ENCODE measurements at places on chromosomes 3 and 15.
A peak's percentile ranks its signal among the peaks of the same experiment; 100 is the strongest.

DNA sequence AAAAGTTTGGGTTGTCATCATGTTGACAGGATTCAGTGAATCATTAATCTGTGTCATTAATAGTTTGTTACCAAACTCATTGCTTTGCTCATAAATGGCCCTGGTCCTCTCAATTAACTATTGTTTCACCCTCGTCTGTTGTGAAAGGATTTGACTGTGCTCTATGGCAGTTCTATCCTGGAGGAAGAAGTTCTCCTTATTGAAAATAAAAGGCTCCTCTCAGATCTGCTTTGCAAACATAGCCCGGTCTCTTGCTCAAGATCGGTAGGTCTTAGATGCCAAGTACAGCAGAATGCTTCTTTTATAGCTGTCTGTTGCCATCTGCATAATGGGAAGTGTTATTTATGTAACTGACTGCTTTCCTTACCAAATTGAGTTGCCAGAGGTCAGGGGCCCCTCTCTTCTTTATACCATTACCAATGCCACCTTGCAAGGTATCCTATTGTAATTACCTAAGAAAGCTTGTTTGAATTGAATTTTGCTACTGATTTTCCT is 146.5 kb downstream of the EBLN2 start:
- no peak for DNase-seq

DNA sequence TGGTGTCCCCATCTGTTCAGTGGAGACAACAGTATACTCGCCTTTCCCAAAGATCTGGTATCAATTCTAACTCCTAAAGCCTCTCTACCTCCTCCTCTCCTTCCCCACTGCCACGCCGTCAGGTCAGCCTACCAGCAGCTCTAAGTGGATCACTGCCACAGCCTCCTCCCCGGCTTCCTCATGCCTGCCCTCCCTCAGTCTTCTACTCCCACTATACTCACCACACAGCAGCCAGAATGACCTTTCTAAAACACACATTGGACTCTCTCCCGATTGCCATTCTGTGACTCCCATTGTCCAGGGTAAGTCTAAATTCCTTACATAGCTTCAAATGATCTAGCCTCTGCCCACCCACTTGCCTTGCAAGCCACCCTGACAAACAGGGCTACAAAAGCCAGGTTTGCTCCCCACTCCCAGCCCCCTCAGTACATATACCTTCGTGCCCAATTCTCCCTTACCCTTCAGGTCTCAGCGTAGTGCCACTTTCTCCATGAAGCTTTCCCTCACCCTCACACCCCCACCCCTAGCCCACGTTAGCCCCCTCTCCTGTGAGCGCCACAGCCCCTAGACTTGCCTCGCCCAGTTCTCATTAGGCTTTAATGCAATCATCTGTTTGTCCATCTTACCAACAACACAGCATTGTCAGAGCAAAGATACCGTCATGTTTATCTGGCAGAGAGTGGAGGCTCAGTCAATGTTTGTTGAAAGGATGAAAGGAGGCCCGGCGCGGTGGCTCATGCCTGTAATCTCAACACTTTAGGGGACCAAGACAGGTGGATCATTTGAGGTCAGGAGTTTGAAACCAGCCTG is 9.5 kb upstream of the SEMA7A start:
- DNase-seq, result no peak

DNA sequence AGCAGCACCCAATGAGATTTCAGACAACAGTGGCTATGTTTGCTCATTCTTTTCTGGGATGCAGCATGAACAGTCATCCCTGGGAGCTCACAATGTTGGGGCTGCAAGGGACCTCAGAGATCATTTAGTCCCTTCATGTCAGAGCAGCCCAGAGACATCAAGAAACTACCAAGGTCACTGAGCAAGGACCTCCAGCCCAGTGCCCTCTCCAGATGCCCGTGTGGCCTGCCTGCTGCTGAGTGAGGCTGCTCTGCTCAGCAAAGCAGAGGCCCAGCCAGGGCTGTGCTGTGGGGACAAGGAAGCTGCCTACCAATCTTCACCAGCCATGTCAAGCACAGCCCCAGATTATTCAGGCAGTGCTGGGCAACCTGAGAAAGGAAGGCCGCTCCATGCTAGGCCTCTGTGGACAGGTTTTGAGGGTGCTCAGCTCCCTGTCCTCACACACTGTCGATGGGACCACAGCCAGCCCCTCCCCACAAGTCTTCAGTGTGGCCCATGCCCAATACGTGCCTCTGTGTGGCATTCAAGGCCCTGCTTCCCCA is 99.7 kb downstream of the DAPK2 start:
- DNase-seq, result no peak

DNA sequence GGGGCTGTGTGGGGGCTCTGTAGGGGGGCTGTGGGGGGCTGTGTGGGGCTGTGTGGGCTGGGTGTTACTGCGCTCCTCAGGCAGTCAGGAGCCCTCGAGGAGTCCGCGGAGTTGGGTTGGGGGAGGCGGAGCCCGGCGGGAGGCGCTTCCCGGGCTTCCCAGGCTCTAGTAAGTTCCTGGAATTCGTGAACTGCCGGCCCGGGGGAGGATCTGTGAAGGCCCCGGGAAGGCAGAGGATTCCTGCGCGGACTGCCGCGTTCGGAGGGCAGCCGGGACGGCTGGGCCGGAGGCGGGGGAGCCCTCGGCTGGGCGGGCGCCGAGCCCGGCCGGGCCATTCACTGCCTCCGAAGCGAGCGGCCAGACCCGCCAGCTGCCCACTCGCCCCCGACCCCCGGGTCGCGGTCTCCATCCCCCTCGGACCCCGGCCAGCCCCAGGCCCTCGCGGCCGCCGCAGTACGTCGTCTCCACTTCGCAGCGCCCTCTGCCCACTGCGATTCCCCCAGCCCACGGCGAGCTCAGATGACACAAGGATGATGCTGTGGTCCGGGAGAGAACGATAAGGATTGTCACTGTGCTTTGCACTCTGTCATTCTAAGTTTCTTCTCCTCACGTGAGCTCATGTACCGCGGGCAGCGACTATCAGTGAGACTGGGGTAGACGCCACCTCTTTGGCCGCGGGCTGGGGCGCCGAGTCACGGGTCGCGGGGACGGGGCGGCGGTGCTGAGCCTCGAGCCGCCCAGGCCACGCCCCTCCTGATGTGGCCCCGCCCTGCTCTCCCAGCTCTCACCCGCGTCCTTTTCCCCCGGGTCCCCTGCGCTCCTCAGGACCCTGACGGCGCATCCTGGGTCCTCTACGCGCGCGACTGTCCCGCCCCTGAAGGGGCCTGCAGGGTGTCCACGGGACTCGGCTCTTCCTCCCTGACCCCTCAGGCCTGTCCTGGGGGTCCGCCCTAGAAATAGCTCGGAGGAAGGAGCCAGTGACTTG is 65.3 kb downstream of the KLF13 start:
- peak; percentile 65 for DNase-seq

DNA sequence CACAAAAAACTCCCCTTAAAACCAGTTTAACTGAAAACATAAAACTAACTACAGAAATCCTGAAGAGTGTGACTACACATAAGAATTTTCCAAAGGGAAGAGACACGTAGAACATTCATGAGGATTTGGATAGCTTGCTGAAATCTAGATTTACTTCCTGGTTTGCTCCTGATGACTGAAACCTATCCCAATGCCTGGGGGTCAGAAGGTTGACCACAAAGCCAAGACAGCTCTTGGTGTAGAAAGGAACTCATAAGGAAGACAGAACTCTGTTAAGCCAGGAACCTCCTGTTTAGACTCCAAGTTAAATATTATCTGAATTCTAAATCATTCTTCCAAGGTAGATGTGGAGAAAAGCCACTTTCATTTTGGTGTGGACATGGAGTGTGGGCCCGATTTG is 92.8 kb downstream of the TFG start:
- DNase-seq, result no peak

DNA sequence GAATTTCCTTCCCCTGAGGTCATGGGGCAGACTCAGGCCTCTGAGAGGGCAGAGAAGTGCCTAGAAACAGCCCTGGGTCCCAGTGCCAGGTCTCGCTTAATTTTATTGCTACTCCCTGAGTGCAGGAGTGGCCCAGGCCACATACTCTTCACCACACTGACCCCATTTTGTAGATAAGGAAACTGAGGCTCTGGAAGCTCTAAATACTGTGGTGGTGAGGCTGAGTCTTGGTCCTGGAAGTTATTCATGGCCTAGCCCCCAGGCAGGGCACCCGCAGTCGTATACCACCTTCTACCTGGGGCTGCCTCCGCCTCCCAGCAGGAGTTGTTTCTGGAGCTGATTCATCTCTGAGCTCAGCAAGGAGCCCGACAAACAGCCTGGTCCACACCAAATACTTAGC is 9.8 kb downstream of the ATP2B2 start:
- DNase-seq, result no peak

DNA sequence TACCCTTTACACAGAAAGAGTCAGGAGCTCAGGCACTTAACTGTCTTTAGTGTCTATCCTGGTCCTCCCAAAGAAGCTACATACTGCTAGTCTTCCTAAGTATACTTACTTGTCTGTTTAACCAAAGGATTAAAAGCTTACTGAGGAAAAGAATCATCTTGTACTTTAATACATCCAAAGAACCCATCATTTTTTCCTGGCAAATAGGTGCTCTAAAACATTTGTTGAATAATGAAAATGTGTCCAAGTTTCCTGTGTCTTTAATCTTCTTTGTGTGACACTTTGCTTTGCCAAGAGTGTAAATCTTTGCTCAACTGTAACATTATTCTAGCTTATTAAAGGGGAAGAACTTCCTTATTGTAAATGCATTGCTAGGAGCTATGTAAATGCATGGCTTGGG is 519.2 kb downstream of the OTOL1 start:
- no peak for DNase-seq

DNA sequence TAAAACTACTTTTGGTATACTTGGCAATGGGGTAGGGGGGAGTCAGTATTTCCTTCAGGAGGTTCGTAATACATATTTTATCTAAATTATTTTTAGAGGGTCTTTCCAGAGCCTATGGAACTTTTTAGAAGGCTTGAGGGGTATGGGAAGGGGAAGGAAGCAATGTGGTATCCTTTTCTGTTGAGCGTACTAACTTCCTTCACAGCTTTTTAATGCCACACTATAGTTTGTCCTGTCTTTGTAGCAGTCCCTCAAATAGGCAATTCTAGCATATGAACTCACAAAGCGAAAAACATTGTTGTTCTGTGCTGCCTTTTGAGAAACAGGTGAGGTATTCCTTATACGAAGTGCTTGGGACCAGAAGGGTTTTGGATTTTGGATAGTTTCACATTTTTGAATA is 22.3 kb upstream of the P2RY13 start:
- no peak for DNase-seq

DNA sequence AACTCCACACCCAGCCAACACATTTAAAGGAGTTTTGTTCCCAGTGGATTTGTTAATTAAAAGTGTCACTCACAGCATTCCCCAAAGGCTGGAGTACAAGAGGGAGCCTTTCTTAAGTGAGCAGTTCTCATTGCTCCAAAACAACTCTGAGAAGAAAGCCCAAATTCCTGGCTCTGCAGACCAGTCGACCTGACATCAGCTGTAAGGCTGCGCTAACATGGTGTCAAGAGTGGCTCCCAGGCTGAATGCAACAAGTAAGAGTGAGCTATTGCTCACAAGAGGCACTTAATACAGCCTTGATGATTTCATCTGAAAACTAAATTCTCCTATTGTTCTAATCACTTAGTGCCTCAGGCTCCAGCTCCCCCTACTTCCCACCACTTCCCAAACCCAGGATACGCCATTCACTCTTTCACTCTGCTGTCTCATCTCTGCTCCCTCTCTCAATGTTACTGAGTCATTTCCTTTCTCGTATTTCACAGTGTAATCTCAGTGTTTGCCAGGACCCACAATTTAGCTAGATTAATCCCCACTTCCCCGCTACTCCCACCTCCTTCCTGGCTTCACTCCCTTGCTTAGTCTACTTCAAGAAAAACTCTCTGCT is 81.8 kb downstream of the WWTR1 start:
- DNase-seq, result no peak

DNA sequence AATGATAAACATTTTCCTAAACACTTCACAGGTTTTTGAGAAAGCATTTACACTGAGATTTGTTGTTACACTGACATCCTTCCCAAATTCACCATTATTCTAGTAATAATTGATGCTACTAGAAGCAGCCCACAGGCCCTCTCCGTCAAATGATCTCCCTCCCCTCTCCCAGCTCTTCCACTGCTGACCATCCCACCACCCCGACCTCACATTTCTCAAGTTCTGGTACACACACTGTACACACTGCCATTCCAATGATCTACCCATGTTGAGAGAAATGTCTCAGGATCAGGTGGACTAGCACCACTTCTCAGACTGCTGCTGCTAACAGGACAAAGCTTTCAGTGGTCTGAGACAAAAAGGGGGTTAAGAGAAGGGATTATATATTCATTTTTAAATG is 3.5 kb downstream of the TBC1D5 start:
- DNase-seq, result no peak

DNA sequence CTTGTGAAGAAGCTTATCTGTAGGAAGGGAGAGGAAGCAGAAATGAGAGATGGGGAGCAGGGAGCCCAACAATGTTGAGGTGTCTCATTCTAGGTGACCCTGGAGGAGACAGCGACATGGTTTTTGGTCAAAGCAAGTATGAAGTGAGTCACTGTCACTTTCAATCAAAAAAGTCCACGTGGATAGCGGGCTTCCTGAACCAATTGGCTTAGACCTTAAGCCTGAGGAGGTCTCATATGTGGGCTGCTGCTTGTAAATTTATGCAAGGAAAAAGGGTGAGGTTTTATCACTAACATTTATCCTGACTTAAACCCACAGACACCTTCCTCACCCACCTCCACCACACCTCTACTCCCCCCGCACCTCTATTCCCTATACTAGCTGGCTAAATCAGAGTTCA is 22.7 kb downstream of the CLDN11 start:
- DNase-seq, result no peak

DNA sequence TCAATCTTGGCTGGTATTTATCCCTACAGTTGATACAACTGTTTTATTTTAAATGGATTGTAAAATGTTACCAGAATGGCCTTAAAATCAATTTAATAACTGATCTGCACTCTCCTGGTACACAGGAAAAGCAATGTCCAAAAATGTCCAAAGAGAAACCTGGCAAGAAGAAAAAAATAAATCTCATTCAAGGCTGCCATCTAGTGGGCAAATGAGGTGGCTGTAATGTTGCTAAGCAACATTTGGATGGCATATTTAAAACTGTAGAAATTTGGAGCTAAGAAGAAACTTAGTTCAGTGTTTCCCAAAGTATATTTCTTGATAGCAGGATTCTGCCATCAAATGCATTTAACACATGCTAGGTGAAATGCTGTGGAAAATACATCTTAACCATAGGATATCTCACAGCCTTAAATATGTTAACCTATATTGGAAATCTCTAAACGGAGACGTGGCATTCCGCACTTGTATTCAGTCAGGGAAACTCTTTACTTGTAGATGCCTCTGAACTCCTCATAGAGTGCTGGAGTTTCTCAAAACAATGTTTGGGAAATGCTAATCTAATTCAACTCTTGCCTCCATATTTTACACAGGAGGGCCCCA is 216.8 kb downstream of the ERC2 start:
- DNase-seq, result no peak

GRCh38 chr15:29616512-29616911 is 205.8 kb downstream of the TJP1 start:
- no peak for DNase-seq

DNA sequence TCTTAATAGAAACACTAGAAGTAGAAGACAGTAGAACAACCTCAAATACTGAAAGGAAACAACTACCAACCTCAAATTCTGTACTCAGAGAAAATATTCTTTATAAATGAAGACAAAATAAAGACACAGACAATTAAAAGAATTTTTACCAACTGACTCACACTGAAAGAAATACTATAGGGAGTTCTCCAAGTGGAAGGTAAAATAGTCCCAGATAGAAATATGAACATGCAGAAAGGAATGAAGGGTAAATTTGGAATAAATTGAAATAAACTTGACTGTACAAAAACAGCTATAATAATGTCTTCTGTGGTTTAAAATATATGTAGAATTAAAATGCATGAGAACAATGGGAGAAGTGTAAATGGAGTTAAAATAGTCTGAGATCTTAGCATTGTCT is 36.7 kb upstream of the CCDC174 start:
- DNase-seq, result no peak

GRCh38 chr15:42363942-42364341 is 4.6 kb downstream of the CAPN3 start:
- DNase-seq, result no peak
